ENCODE measurements at places on chromosomes 11 and 22.

DNA sequence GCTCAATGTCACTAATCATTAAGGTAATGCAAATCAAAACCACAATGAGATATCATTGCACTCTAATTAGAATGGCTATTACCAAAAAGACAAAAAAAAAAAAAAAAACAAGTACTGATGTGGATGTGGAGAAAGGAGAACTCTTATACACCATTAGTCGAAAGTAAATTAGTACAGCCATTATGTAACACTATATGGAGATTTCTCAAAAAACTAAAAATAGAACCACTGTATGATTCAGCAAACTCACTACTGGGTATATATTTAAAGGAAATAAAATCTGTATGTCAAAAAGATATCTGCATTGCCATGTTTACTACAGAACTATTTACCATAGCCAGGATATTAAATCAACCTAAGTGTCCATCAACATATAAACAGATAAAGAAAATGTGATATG is 265.4 kb upstream of the ARHGAP20 start:
- no peak for DNase-seq

- no peak for DNase-seq
Measured at GRCh38 chr22:33921525-33922348, 1.5 kb upstream of the LARGE1 start.

DNA sequence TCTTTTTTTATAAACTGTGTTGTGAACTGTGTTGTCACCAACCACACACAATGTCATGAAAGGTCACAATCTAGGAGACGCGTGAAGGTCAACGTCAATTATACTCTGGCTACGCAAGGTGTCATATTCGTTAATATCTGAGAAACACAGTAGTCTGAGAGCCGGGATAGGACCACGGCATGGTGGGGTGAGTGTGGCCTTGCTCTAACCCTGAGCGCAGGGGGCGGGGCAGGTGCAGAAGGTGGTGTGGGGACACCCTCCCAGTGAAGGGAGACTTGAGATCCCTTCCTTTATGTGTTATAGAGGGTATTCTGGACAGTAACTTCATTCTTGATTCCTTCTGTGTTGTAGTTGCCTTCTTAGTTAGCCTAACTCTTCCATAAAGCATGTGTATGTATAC is 883.0 kb downstream of the OPCML start:
- DNase-seq: no peak

DNA sequence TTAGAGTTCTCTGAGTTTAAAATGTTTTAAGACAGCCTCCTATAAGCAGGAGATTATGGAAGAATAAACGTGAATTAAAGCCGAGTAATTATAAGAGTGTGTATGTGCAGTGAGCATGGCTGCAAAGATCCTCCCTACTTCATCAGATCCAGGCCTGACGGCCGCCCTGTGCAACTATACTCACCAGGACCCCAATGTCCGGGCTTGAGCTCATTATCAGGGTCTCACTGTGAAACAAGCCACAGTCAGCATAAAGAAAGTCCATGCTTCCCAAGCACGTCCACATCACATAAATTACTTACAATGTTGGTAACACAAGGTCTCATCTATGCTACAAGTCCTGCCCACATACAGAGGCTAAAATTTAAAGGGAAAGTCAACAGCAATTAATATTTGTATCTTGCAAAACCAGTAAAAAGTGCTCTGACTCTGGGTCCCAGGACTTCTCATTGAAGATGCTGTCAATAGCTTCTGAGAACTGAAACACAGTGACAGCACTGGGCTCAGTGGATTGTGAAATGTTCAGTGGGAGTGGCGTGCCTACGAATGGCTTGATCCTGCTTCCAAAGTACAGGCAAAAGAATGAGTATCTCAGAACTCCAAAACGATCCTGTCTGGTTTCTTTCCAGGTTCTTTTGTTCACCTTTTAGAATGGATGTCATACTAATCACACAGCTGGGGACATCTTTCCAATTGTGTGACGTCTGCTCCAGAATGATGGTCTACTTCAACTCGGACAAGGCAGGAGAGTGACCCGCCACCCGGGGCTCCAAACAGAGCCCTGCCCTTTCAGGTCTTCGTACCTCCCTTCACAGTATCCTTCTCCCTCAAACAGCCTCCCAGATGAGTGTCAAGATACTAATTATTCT is 72.1 kb upstream of the ARFGAP3 start:
- DNase-seq: no peak

DNA sequence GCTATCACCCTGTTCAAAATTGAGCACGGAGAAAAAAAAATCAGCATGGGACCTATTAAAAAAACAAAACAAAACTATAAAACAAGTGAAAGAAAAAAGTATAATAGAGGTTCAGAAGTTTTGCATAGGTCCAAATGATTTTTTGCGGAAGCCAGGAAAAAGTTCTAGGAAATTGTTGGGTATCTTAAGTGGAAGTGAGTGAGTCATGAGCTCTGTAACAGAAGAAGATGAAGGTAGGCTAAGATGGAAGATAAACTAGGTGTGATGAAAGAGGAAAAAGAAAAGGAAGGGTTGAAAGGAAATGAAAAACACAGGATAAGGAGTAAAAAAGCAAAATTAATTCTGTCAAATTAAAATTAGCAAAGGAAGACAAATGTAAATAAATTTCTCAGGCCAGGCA is 27.8 kb downstream of the SDHD start:
- DNase-seq: no peak

- no peak for DNase-seq
Measured at GRCh38 chr11:114762408-114762807, 84.1 kb downstream of the NXPE2 start.

- no peak for DNase-seq
Measured at GRCh38 chr11:87038235-87038977, 672 bp downstream of the TMEM135 start.

GRCh38 chr11:59223177-59223576 is 10.4 kb upstream of the MPEG1 start:
- no peak for DNase-seq

- DNase-seq: no peak
Measured at GRCh38 chr22:38415561-38416321, 39.3 kb downstream of the KCNJ4 start.

Data from activated CD8-positive, alpha-beta memory T cell treated with anti-CD3 and anti-CD28 coated beads for 1 hour (primary cell).